ENCODE measurements at places on chromosomes 3 and 15. TPM values are rescaled to one million over a fixed set of nuclear protein-coding genes. Genes with fewer than 3 reads are reported as not detected.

The FBXL2 gene
- 31.2 TPM for polyA plus RNA-seq

The TM6SF1 gene
- 2.1 TPM for polyA plus RNA-seq

The KCNH8 gene
- 1.2 TPM for polyA plus RNA-seq

The GLCE gene
- 45.9 TPM for polyA plus RNA-seq

The ZPLD1 gene
- 0.57 TPM for polyA plus RNA-seq

The SLC22A13 gene
- polyA plus RNA-seq: 1.2 TPM

The SLC24A1 gene
- polyA plus RNA-seq: 28.3 TPM

The MAP1A gene
- polyA plus RNA-seq: 8.0 TPM
